Common myeloid progenitor, CD34-positive (primary cell): ENCODE measurements at places on chromosomes 16 and 17.
A peak's percentile ranks its signal among the peaks of the same experiment; 100 is the strongest.

GRCh38 chr16:85601730-85602401, 11.3 kb upstream of the GSE1 start:
- H3K27ac ChIP-seq: no peak overlapping the region
- peaks cover 39% of the 10 kb centered on the region for H3K4me1 ChIP-seq
- DNase-seq: no peak

GRCh38 chr17:35373534-35373983, at the start of gene SLFN11:
SLFN11 (minus strand) TSS chr17:35373621; CDS start chr17:35363807, 9,814 bp downstream.
- peak within 1 kb of the TSS; percentile 86 for H3K4me3 ChIP-seq
- H3K27me3 ChIP-seq: no peaks in the 10 kb centered on the region
- H3K27ac ChIP-seq: peak within 1 kb of the TSS; percentile 90

- no peaks in the 10 kb centered on the region for H3K27me3 ChIP-seq
- DNase-seq: no peak
- no peaks in the 10 kb centered on the region for H3K36me3 ChIP-seq
These were observed 240.1 kb downstream of the UTP18 start for GRCh38 chr17:51500454-51500853.

- no peaks in the 10 kb centered on the region for H3K36me3 ChIP-seq
- H3K4me1 ChIP-seq: peaks cover 21% of the 10 kb centered on the region
- no peak overlapping the region for H3K4me3 ChIP-seq
- DNase-seq: no peak
- H3K27ac ChIP-seq: no peak overlapping the region
- no peaks in the 10 kb centered on the region for H3K27me3 ChIP-seq
These were observed 11.2 kb upstream of the HELZ start for GRCh38 chr17:67256075-67256732.

DNA sequence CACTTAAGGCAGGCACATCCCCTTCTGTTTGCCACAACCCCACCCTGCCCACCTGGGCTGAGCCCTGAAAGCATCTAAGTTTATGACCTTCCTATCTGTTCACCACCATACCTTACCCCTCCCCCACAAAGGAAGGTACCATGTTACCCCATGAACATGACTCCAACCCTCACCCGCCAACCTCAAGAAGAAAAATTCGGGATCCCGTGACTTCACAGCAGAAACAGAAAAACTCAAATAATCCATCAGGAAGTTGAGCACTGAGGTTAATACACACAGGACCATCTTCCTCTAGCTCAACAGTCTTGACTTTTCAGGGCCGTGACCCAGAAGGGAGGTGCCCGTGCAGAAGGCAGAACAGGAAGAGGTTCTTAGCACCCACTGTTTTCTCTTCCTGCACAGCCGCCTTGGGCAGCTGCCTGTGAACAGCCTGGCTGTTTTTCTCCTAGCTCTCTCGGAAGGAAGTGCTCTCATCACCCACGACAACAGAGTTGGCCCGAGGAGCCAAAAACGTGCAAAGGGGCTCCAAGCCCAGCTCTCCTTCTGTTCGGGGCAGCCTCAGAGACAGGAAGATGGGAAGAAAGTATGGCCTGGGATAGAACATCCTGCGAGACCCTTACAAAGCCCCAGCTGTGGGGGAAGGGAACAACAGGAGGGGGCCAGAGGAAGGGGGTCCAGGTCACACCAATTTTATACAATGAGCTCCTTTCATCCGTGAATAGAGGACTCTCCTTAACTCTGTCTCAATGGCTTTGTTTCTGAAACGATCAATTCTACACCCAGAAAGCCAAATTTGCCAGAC, 101.1 kb downstream of the XYLT1 start:
- no peaks in the 10 kb centered on the region for H3K27me3 ChIP-seq
- peak overlapping the region; percentile 48 for H3K27ac ChIP-seq
- H3K4me1 ChIP-seq: peaks cover 84% of the 10 kb centered on the region
- peak; percentile 78 for DNase-seq
- H3K36me3 ChIP-seq: peaks cover 2% of the 10 kb centered on the region

GRCh38 chr17:37797206-37797605, 52.3 kb upstream of the HNF1B start:
- no peaks in the 10 kb centered on the region for H3K27me3 ChIP-seq
- no peaks in the 10 kb centered on the region for H3K36me3 ChIP-seq
- no peak for DNase-seq
- no peak overlapping the region for H3K4me3 ChIP-seq

DNA sequence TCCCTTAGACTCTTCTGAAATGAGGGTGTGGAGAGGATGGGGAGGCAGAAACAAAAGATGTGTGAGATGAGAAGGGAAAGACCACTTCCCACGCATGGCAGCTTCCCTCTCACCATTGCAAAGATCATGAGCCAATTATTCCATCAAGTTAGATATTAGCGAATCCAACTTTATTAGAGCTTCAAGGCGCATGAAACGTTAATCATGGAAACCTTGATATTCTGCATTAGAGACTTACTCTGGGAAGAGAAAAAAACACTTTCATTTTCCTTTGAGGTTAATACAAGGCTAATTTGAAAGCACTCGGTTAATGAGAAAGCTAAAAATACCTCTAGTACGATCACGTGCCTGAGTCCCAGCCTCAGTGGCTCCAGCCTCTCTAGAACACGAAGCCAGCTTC, 220.6 kb upstream of the RPL38 start:
- no peaks in the 10 kb centered on the region for H3K27me3 ChIP-seq
- peaks cover 23% of the 10 kb centered on the region for H3K4me1 ChIP-seq
- DNase-seq: no peak
- no peak overlapping the region for H3K27ac ChIP-seq

DNA sequence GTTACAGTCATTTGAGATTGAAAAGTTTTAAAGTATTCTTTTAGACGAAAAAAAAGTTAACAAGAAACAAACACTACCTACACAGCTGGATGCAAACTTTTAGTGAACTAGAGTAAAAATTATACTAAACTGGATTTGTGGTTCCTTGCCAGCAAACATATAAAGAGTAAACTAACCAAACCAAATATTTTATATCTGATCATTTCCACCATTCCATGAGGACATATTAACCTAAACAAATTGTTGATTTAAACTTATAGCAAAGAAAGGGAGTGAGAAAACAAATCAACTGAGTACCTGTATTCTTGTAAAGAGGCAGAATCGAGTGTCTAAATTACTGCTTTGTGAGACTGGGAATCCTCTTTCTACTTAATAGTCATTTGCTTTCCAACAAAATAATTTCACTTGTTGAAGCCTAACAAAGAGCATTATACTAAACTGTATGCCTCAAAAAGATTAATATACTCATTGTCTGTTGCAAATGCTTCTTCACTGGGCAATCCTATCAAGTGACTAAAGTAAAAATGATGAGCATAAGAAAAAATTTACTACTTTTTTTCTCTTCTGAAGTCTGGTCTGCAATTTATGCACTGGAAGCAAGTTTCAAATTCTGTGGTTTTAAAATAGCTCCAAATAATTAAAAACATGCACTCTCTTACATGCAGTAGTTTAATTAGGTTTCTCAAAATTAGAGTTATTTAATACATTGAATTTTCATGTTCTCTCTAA, 37.5 kb downstream of the AKAP10 start:
- H3K36me3 ChIP-seq: peaks cover 68% of the 10 kb centered on the region
- H3K4me3 ChIP-seq: no peak overlapping the region
- H3K27me3 ChIP-seq: no peaks in the 10 kb centered on the region
- H3K27ac ChIP-seq: peak overlapping the region; percentile 8
- no peak for DNase-seq

- no peaks in the 10 kb centered on the region for H3K27me3 ChIP-seq
- H3K36me3 ChIP-seq: no peaks in the 10 kb centered on the region
- H3K27ac ChIP-seq: no peak overlapping the region
- no peak for DNase-seq
- peaks cover 50% of the 10 kb centered on the region for H3K4me1 ChIP-seq
- no peak overlapping the region for H3K4me3 ChIP-seq
These were observed 12.7 kb upstream of the RASD1 start for GRCh38 chr17:17508646-17509591.

DNA sequence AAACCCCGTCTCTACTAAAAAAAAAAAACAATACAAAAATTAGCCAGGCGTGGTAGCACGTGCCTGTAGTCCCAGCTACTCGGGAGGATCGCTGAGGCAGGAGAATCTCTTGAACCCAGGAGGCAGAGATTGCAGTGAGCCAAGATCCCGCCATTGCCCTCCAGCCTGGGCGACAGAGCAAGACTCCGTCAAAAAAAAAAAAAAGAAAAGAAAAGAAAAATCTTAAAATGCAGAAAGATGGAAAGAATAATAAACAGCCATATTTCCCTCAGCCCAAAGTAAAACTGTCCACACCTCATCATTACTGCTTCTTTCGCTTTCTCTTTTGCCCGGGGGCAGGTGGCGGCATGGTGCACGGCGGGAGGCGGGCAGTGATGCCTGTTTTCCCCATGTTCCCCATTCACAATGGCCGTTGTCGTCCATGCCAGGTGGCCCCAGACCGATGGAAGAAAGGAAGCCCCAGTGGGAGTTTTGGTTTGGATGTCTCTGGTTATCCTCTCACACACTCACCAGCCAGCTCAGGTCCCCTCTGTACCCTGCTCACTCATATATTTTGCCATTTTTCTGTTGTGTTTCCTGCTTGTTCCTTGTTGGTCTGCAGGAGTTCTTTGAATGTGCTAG, 37.0 kb upstream of the PEMT start:
- DNase-seq: peak; percentile 56
- no peak overlapping the region for H3K4me3 ChIP-seq
- no peak overlapping the region for H3K27ac ChIP-seq
- no peaks in the 10 kb centered on the region for H3K27me3 ChIP-seq
- H3K36me3 ChIP-seq: no peaks in the 10 kb centered on the region

GRCh38 chr16:30882429-30883310, 11.2 kb downstream of the BCL7C start:
- peaks cover 47% of the 10 kb centered on the region for H3K36me3 ChIP-seq
- H3K27ac ChIP-seq: peak overlapping the region; percentile 20
- H3K4me3 ChIP-seq: no peak overlapping the region
- no peak for DNase-seq
- H3K27me3 ChIP-seq: no peaks in the 10 kb centered on the region

GRCh38 chr16:4390266-4391260, 18.9 kb downstream of the VASN start:
- H3K4me1 ChIP-seq: no peaks in the 10 kb centered on the region
- peaks cover 71% of the 10 kb centered on the region for H3K36me3 ChIP-seq
- H3K27ac ChIP-seq: no peak overlapping the region
- H3K27me3 ChIP-seq: no peaks in the 10 kb centered on the region

- H3K27me3 ChIP-seq: no peaks in the 10 kb centered on the region
- H3K4me3 ChIP-seq: no peak overlapping the region
- H3K36me3 ChIP-seq: peaks cover 31% of the 10 kb centered on the region
- no peak for DNase-seq
- H3K27ac ChIP-seq: no peak overlapping the region
These were observed 42.7 kb downstream of the MPRIP start for GRCh38 chr17:17084941-17085340.

GRCh38 chr16:68274441-68274840, 10.1 kb downstream of the SLC7A6 start:
- peaks cover 38% of the 10 kb centered on the region for H3K36me3 ChIP-seq
- H3K4me3 ChIP-seq: no peak overlapping the region
- H3K4me1 ChIP-seq: peaks cover 11% of the 10 kb centered on the region
- DNase-seq: no peak
- H3K27ac ChIP-seq: no peak overlapping the region

- no peak overlapping the region for H3K4me3 ChIP-seq
- no peak for DNase-seq
- H3K4me1 ChIP-seq: no peaks in the 10 kb centered on the region
These were observed 288.4 kb downstream of the IRX3 start for GRCh38 chr16:53998024-53998810.

DNA sequence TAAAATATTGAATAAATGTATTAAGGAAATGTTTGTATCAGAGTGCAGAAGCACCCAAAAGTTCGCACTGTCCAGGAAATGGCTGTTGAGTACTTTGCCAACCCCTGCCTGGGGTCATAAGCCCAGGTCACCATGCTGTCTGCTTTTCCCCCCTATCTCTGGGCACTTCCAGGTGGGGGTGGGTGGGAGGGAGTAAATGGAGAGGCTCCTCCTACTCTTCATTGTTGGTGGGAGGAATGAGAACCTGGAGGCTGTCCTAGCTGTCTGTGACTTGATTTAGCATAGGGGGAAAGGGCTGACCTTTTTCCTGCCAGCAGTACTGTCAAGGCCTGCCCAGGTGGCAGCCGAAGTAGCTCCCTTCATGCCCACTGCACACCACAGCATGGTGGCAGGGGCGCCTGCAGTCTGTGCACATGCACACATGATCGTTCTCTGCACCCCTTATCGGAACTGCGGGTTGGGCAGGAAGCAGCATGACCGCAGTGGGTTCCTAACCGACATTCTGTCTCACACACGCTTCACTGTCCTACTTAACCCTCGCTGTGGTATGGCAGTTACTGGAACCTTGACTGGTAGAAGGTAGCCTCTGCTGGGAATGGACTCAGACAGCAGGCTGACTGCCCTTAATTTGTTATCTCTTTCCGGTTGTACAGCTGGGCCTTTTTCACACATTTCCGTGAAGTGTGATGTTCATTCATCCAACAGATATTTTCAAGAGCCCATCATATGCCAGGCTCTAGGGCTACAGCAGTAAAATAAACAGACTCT, 41.5 kb downstream of the LDHD start:
- peaks cover 20% of the 10 kb centered on the region for H3K4me1 ChIP-seq
- peak; percentile 100 for DNase-seq
- peak overlapping the region; percentile 61 for H3K27ac ChIP-seq
- H3K4me3 ChIP-seq: no peak overlapping the region

- DNase-seq: peak; percentile 42
- H3K36me3 ChIP-seq: peaks cover 27% of the 10 kb centered on the region
- peak overlapping the region; percentile 40 for H3K4me3 ChIP-seq
- H3K4me1 ChIP-seq: peaks cover 9% of the 10 kb centered on the region
- H3K27ac ChIP-seq: no peak overlapping the region
These were observed 3.6 kb downstream of the RNF166 start for GRCh38 chr16:88702371-88703210.

DNA sequence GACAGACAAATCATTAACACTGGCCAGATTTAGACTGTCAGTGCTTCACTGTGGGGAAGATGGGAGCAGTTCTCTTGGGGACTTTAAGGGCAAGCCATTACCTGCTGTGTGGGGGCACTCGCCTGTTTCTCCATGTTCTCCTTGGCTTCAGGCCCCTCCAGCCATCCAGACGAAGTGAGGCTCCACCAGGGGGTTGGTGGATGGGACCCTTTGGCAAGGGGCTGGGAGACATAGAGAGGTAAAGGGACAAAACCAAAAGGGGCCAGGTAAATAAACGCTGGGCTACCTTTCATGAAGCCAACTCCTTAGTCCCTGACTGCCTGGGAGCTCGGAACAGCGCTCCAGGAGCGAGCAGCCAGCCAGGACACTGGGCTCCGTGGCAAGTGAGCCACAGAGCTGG, 14.0 kb downstream of the TBX4 start:
- H3K27me3 ChIP-seq: peaks cover 7% of the 10 kb centered on the region
- H3K27ac ChIP-seq: no peak overlapping the region
- no peaks in the 10 kb centered on the region for H3K4me1 ChIP-seq
- H3K36me3 ChIP-seq: no peaks in the 10 kb centered on the region
- DNase-seq: no peak

GRCh38 chr17:42041619-42042018, 8.8 kb downstream of the C17orf113 start:
- no peak overlapping the region for H3K4me3 ChIP-seq
- peaks cover 11% of the 10 kb centered on the region for H3K4me1 ChIP-seq
- DNase-seq: no peak
